CD8-positive, alpha-beta memory T cell (primary cell): ENCODE measurements at places on chromosomes 2 and 18.
A peak's percentile ranks its signal among the peaks of the same experiment; 100 is the strongest.

- no peak overlapping the region for H3K4me3 ChIP-seq
- no peaks in the 10 kb centered on the region for H3K36me3 ChIP-seq
- DNase-seq = peak; percentile 57
Measured at GRCh38 chr2:169683054-169683424, 11.2 kb downstream of the CFAP210 start.

DNA sequence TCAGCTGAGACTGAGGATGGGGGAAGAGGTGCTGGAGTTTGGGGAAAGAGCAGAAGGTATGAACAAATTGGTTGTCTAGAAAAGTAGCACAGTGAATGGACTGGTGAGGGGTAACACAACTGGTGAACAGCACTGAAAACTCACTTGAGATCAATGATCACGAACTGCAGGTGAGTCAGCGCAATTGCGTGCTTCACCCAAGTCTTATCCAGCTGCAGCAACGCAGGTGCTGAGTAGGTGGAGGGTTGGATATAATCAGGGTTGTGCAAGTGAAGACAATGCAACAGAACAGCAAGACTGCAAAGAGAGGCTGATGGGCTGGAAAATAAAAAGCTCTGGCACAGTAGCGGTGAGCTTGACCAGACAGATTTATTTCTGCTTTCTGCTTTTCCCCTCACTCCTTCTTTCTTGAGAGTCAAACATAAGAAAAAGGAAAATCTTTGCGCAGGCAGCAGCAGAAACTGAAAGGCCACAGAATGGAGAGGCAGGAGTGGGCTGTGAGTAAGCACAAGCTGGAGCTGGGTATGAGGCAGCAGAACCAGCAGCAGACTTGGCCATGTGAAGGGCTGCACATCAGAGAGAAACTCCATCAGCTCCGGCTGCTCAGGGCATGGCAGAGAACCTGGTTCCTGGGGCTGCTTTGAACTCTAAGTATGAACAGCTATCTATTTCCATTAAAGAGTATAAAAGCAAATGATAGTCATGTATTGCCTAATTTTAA, 99.4 kb upstream of the ARL5A start:
- DNase-seq = no peak
- H3K36me3 ChIP-seq = no peaks in the 10 kb centered on the region
- no peak overlapping the region for H3K27ac ChIP-seq
- H3K27me3 ChIP-seq = no peaks in the 10 kb centered on the region

DNA sequence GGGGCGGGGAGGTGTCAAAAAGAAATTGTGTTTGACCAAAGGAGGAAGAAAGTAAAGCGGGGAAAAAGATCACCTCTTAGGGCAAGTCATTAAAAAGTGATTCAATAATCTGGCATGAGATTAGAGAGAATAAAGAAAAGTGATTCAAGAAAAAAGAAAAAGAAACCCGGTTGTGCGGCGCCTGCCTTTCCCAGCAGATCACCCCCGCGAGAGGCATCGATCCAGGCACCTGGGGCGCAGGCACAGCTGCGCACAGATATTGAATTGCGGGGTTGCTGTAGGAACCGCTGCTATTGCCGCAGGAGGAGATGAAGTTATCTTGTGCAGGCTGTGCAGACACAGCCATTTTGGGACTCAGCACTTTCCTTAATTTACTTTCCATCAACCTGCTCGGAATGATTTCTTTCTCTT, 71.2 kb downstream of the PLB1 start:
- no peaks in the 10 kb centered on the region for H3K36me3 ChIP-seq
- no peaks in the 10 kb centered on the region for H3K27me3 ChIP-seq
- H3K27ac ChIP-seq = peak overlapping the region; percentile 38

DNA sequence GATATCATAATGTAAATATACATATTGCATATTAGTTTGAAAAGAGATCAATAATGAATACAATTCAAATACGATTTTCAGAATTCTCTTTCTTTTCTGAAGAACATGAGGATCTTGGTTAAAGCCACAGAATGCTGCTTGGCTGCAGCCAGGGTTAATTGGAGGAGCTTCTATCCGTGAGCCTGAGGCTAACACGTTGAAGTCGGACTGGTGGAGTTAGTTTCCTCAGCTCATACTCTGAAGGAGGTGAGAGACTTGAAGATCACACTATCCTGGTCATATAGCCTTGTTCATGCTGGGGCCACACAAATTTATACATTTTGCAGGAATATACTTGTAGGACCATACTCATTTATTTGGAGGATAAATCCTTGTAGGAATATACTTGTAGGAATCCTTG, 335.8 kb downstream of the TRIB2 start:
- no peak overlapping the region for H3K4me3 ChIP-seq
- DNase-seq = no peak
- no peaks in the 10 kb centered on the region for H3K36me3 ChIP-seq
- H3K27ac ChIP-seq = no peak overlapping the region
- no peaks in the 10 kb centered on the region for H3K27me3 ChIP-seq

GRCh38 chr2:205806143-205806905, 124.0 kb downstream of the NRP2 start:
- no peak overlapping the region for H3K27ac ChIP-seq
- no peaks in the 10 kb centered on the region for H3K4me1 ChIP-seq
- no peaks in the 10 kb centered on the region for H3K36me3 ChIP-seq
- H3K4me3 ChIP-seq = no peak overlapping the region

- DNase-seq = no peak
- no peak overlapping the region for H3K4me3 ChIP-seq
- no peaks in the 10 kb centered on the region for H3K27me3 ChIP-seq
- H3K4me1 ChIP-seq = peaks cover 62% of the 10 kb centered on the region
- H3K27ac ChIP-seq = no peak overlapping the region
Measured at GRCh38 chr2:6927186-6927585, 10.0 kb downstream of the RNF144A start.

GRCh38 chr2:16194530-16194929, 254.2 kb downstream of the MYCN start:
- H3K27ac ChIP-seq = no peak overlapping the region
- no peak for DNase-seq

DNA sequence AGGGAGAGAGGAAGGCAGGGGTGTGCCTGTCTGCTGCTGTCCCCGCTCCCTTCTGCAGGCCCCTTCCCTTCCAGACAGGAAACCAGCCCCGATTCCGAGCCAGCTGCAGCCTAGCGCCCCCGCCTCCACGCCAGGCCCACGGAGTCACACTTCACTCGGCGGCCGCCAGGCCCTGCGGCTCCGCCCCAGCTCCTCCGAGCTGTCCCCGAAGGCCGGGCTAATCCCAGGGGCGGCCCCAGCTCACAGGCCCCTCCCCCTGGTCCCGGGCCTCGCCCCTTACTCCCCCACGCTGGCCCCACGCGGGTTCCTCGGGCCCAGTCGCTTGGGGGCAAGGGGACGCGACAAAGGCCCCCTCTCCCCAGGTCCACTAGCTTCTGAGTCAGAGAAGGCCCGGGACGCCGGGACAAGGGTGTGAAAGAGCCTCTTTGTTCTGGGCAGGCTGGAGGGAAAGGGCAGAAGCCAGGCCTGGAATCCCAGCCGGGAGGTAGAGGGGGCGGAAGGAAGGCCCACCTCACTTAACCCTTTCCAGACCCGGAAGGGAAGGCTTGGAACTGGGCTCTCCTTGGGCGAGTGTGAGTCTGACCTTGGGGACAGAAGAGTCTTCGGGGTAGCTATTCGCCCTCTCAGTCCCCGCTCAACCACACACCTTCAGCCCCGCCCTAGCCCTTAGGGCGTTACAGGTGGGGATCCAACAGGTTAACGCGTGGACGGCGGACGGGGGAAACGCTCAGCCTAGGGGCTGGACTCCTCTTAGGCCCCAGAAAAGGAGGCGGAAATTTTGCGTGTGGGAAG, 1.2 kb downstream of the RTKN start:
- peak overlapping the region; percentile 22 for H3K4me3 ChIP-seq
- H3K27ac ChIP-seq = peak overlapping the region; percentile 38
- H3K27me3 ChIP-seq = peaks cover 26% of the 10 kb centered on the region

GRCh38 chr2:71932780-71933466, 214.7 kb downstream of the CYP26B1 start:
- no peaks in the 10 kb centered on the region for H3K36me3 ChIP-seq
- H3K27ac ChIP-seq = no peak overlapping the region
- H3K4me1 ChIP-seq = no peaks in the 10 kb centered on the region
- no peak for DNase-seq
- H3K27me3 ChIP-seq = no peaks in the 10 kb centered on the region
- H3K4me3 ChIP-seq = no peak overlapping the region

DNA sequence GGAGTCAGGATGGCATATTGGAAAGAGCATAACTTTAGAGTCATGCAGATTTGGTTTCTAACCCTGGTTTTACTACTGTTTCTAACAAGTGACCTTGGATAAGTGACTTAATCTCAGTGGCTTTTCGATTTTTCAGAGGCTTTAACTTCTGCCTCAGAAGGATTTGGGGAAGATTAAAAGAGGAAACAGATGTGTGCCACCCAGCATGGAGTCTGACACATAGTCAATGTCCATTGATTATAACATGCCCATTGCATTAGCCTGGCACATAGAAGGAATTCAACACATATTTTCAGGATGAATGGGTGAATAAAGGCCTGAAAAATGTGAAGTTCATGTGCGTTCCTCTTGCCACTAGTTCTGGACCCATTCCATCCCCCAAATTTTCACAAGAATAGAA, 438.2 kb downstream of the EPHA4 start:
- no peaks in the 10 kb centered on the region for H3K4me1 ChIP-seq
- no peaks in the 10 kb centered on the region for H3K36me3 ChIP-seq
- no peak for DNase-seq
- no peak overlapping the region for H3K27ac ChIP-seq
- no peak overlapping the region for H3K4me3 ChIP-seq

DNA sequence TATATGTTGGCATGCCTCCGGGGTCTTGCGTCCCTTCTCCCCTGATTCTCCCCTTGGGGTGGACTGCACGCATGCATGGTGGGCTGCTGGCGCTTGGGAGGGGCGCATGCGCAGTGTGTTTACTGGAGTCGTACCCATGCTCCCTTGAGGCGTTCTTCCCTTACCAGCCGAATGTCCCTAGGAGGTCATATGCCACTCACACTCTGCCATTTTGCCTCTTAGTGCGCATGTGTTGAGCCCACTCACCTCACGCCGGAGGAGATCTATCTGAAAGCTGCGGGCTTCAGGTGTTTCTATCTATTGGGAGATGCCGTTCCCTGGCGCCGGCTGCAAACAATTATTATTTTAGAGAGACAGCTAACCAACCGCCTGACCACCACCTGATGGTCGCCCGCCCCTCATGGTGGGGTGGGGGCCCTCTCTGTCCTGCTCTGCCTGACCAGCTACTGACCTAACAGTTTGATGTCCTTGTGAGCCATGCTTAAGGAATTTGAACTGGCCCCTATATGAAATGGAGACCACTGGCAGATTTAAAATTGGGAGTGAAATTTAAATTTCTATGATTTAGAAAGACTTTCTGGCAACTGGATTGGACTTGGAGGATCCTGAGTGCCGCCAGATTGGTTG, 179.6 kb downstream of the RNF144A start:
- H3K27me3 ChIP-seq = no peaks in the 10 kb centered on the region
- no peak for DNase-seq
- no peak overlapping the region for H3K27ac ChIP-seq
- peaks cover 9% of the 10 kb centered on the region for H3K4me1 ChIP-seq
- H3K4me3 ChIP-seq = no peak overlapping the region

DNA sequence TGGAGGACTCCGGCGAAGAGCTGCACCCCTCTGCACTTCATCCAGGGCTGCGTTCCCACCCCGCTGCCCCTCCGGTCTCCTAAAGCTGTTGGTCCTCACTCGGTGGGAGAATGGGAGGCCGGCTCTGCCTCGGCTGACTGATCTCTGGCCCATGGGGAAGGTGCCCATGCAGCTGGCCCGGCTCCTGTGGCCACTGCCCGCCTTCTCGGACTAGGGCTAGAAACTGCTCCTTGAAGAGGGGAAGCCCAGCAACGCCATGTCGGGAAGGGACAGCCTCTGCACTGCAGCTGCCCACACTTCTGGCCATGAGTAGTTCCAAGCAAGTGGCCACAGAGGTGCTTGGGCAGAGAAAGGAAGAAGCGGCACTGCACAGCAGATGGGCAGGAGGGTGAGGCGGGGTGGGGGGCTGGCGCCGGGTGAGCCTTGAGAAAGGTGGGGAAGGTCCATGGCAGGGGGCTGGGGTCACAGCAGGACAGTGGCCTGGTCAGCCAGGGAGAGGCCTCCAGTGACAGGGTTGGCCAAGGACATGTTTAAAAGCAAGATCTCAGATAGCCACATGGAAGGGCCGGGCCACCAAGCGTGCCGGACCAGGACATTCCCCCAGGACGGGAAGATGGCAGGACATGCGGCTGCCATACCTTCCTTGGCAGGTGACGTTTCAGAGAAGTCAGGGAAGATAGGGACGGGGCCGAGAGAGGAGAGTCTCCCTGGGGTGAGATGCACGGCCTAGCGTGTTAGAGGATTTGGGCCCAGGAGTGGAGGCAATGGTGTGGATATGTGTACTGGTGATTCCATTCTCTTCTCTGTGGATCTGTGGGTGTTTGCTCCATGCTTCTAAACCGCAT, 158.8 kb upstream of the HDAC4 start:
- no peaks in the 10 kb centered on the region for H3K36me3 ChIP-seq
- H3K4me3 ChIP-seq = no peak overlapping the region
- H3K27ac ChIP-seq = no peak overlapping the region
- DNase-seq = no peak
- H3K4me1 ChIP-seq = no peaks in the 10 kb centered on the region

DNA sequence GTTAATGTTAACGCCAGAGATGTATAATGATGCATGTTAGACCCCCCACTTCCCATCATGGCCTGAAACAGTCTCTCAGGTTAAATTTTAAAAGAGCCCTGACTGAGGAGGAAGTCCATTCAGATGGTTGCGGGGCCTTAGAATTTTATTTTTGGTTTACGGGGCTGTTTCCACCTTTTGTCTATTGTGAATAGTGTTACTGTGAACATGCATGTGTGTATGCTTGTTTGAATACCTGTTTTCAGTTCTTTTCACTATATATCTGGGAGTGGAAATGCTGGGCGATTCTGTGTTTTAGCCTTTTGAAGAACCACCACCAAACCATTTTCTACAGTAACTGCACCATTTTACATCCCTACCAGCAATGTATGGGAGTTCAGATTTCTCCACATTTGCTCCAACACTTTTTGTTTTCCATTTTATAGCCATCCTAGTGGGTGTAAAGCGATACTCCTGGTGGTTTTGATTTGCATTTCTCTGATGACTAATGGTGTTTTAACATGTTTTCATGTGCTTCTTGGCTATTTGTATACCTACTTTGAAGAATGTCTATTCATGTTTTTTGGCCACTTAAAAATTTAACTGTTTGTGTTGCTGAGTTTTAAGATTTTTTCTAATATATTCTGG, 133.0 kb downstream of the MYO3B start:
- no peaks in the 10 kb centered on the region for H3K36me3 ChIP-seq
- H3K27me3 ChIP-seq = peaks cover 2% of the 10 kb centered on the region
- no peak overlapping the region for H3K27ac ChIP-seq
- no peak overlapping the region for H3K4me3 ChIP-seq
- no peak for DNase-seq

- H3K4me3 ChIP-seq = no peak overlapping the region
- H3K27ac ChIP-seq = no peak overlapping the region
- no peaks in the 10 kb centered on the region for H3K36me3 ChIP-seq
- H3K4me1 ChIP-seq = no peaks in the 10 kb centered on the region
- no peak for DNase-seq
Measured at GRCh38 chr2:104897515-104898184, 43.7 kb downstream of the POU3F3 start.

DNA sequence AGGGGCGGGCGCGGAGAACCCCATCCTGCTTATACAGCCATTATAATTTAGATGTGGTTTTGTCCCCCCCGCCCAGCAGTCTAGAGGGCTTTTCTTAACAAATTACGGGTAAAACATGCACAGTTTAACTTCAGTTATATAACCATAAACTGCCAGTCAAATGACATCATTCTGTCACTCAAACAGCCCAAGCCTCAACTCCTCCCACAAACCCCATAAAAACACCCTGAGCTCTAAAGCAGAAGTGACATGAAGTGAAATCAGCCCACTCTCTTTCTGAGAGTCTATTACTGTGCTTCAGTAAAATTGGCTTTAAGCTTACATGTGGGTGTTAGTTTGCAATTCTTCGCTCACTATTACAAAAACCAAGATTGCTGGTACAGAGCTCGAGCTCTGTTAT, 705.1 kb upstream of the GCFC2 start:
- H3K4me1 ChIP-seq = no peaks in the 10 kb centered on the region
- no peak for DNase-seq
- no peak overlapping the region for H3K27ac ChIP-seq
- no peak overlapping the region for H3K4me3 ChIP-seq
